ENCODE measurements at places on chromosomes 6 and 20.

DNA sequence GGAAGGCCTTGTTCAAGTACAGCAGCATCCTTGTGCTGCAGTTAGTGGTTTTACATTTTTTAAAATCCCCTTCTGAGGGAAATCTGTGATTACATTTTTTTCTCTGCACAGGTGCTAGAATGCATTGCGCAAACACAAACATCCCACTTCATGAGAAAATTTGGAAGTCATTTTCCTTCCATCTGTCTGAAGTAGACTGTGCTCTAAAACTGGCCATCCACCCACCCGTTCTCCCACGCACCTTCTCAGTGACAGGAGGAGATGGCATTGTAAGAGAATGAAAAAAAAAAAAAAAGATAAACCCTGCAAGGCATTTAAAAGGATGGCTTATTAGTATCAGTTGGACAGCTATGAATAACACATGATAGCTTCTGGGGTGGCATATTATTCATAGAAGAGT, 65.0 kb downstream of the SOBP start:
- no peak for DNase-seq

GRCh38 chr6:131555992-131556391, 17.0 kb upstream of the ARG1 start:
- DNase-seq = no peak

- no peak for DNase-seq
Observed at GRCh38 chr6:33668914-33669313, 42.6 kb downstream of the UQCC2 start.

- no peak for DNase-seq
Observed at GRCh38 chr20:8153281-8153908, 21.3 kb downstream of the PLCB1 start.

DNA sequence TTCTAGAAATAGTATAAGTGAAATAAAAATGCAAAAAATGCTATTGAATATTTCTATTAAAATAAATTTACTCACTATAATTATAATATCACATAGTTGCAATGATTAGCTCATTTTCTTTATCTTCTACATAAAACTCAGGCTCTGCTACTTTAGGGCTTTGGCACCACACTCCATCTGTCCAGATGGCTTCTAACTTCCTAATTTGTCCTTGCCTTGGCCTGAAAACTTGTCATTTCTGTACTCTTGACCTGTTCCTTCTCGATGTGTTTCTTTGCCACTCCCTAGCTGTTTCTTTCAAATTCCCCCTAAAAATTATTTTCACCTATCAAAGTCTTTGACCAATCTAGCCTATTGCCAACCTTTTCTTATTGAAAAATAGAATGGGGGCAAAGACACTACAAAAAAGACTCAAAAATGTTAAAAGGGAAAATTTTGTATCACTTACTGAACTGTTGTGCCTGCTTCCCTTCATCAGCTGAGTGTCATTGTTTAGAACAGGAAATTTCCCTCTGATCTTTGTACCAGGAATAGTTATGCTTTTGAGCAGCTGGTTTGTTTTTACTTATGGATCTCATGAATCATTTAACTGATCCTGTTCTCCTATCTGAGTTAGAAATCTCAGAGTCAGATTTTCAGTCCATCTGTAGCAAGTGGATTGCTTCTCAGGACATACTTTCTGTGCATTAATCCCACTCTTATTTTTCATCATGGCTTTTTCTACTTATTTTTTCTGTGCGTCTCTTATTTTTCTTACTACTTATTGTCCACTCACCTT, 279.2 kb upstream of the CNR1 start:
- no peak for DNase-seq

DNA sequence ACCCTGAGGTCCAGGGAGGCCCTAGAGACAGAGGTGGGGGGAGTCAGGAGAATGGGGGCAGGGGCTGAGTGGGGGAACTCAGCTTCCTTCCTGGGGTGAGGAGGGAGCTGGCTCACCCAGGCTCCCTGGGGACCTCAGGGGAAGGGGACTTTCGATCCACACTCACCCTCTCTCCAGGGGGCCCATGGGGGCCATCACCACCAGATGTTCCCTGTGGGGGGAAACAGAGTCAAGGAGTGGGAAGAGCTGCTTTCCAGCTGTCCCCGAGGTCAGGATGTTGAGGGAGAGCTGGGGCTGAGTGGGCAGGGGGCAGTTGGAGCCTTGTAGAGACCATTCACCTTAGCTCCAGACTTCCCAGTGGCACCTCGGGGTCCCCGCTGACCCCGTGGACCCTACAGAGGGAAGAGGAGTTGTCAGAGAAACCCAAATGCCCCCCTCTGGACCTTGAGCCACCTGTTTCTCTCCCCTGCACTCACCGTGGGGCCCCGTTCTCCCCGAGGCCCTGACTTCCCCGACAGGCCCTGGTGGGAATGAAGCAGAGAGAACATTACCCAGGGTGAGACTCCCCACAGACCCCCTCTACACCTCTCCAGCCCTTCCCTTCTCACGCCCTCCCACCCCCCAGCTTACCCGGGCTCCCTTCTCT, 18.6 kb downstream of the COL11A2 start:
- no peak for DNase-seq

DNA sequence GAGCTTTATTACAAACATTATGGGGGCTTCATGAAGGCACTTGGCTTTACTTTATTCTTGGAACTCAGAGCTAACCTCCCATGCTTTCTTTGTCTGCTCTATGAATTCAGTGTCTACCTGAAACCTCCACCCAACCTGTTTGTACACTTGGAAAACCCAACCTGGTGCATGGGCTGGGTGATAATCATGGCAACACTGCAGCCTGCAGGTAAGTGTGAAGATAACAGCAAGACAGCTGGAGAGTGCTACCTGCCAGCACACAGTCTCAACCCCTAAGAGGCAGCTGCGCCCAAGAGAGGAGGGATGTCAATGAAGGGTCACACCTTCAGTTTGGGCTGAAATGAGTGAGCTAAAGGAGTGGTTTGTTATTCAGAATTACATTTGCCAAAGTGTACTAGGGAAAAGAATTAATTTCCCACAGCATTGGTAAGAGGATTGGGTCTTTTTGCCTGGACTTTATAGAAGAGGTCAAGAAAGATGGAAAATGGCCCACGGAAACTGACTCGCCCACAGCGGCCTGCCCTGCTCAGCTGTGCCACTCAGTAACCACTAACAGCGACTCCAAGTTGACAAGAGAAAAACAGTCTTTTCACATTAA, 24.4 kb downstream of the FOXQ1 start:
- no peak for DNase-seq

DNA sequence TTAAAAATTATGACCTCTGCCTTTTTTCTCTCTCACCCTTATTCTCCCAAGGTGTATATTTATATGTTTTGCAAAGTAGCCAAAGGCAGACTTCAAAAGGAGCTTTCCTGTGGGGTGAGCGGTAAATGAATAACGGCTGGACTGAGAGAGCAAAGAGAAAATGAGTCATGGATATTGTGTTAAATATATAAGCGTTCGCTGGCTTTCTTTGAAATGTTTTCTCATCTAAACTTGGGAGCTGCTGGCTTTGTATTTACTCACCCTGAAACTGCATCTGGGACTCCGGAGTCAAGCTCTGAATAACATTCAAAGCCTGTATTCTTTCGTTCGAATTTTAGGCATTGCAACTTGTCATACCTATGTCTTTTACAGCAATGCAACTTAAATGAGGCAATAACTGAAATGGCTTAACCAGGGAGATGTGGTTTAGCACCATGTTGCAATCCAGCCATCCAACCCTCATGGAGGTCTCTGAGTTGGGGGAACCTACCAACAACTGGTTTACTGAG, 32.0 kb downstream of the ATXN1 start:
- DNase-seq = no peak

- no peak for DNase-seq
Observed at GRCh38 chr20:33309631-33310030, 26.6 kb downstream of the BPIFB1 start.

DNA sequence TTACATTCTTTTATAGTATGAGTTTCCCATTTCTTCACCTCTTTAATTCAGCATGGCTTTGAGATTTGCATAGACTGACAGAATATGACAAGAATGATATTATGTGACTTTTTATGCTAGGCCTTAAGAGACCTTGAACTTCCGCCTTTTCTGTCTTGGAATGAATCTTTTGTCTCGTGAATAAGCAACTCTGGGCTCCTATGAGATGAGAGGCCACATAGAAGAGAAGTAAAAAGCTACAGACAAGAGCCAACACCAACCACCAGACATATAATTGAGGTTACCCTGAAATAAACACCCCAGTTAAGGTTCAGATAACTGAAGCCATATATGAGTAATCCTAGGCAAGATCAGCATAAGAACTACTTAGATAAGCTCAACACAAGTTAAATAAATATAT, 600.8 kb downstream of the MEI4 start:
- DNase-seq = no peak

DNA sequence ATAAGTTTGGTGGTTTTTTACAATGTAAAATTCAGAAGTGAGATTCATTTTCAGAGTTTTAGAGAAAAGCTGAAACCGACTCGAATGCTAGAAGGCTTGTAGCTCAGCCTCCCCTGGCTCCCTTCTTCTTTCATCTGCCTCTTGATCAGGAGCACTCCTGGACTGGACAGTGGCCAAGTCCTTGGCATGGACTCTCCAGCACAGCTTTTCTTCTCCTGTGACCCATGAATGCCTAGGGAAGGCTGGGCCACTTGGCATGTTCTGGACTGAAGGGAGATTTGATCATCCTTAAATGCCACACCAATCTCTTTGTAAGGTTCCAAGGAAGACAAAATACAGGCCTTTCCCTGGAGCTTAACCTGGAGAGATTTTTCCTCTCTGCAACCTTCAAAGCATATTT, 384.0 kb upstream of the SASH1 start:
- no peak for DNase-seq

DNA sequence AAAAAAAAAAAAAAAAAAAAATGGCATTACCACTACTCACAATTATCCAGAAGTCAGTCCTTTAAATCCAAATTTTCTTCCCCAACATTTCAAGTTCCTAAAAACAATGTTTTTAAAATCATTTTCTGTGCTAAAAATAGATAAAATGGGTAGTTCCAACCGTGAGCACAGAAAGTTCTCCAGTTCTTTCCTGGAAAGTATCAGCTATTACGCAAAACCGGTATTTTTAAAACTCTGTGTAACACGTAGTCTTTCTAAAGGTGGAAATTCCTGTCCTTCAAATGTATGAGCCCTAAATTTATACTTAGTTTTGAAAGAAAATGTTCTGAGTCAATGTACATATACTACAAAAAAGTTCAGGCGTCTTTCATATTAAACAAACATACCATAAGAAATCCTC, 83.5 kb upstream of the SCAF8 start:
- DNase-seq = no peak

DNA sequence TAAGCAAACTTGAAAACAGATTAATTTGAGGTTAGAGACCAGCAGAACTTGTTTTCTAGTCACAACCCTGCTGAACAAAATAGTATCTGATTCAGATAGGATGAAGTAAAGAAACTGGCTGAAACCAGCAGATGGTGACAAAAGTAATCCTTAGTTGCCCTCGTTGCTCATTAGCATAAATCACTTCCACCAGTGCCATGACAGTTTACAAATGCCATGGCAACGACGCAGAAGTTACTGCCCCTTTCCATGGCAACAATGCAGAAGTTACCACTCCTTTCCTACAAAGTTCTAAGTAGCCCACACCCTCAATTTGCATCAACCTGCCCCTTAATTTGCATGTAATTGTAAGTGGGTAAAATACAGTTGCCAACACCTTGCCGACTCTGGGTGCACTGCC, 23.7 kb downstream of the SNRPB start:
- no peak for DNase-seq

DNA sequence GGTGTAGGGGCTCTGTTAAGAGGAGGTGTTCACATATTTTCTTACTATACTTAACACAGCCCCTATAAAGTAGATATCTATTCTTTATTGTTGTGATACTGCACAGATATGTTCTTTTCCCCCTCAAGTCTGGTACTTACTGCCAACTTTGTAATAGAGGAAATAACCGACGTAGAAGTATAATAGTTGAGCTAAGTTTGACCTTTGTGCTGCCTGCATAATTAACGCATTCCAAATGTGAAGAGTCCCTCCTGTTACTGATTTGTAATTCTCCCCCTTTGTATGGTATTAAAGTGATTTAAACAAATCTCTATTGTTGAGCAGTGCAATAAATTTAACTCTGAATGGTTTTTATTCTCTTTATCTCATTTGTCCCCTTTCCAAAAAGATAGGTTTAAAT, 39.0 kb downstream of the PHF3 start:
- no peak for DNase-seq

DNA sequence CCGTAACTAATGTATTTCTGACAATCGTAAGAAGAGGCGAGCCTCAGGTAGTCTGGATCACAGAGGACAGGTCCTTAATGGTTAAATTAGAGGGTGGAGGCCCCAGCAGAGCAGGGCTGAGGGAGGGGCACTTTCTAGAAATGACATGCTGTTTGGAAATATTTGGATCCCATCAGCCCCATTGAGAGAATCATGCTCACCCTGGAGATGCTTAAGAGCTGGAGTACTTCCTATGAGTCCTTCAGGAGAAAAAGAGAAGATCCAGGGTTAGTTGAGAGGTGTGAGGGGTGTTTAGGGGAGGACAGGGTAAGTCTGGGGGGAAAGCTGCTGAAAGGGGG, 123.0 kb downstream of the TCP11 start:
- no peak for DNase-seq

GRCh38 chr20:4141291-4142240, 126.2 kb upstream of the RNF24 start:
- DNase-seq = no peak

DNA sequence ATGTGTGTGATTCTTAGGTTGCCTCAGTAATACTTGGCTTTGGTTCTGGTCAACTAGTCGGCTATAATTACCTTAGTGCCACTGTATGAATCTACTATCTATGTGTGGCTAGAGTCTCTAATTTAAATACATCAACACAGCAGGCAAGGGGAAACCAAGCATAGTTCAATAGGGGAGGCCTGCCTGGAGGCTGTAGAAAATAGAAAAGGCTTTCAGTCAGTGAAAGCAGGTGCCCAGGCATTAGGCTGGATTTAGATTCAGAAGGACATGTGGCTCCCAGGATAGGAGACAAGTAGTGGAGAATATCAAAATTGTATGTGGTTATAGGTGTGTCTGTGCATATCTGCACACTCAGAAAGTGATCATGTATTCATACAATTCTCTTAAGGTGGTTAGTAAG, 115.1 kb upstream of the LAMP5 start:
- no peak for DNase-seq

DNA sequence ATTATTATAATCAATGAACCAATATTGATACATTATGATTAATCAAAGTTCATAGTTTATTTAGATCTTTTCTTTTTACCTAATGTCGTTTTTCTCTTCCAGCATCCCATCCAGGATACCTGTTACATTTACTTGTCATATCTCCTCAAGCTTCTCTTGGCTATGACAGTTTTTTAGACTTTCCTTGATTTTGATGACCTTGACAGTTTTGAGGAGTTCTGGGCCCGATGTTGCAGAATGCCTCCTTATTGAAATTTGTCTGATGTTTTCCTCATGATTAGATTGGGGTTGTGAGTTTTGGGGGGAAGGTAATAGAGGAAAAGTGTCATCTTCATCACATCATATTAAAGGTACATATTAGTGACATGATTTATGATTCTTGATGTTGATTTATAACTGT, 3.8 kb upstream of the SIRPD start:
- DNase-seq = no peak

GRCh38 chr6:3455147-3455568, 1.7 kb downstream of the SLC22A23 start:
- no peak for DNase-seq

- no peak for DNase-seq
Observed at GRCh38 chr20:16530201-16530681, 43.0 kb downstream of the KIF16B start.

- DNase-seq = no peak
Observed at GRCh38 chr6:30656513-30656912, 9.6 kb downstream of the C6orf136 start.

GRCh38 chr6:45400021-45400420, 22.3 kb upstream of the SUPT3H start:
- DNase-seq = no peak

All from fibroblast of skin of left quadriceps (primary cell).